Cortex of kidney (tissue), 1 donor: ENCODE measurements at places on chromosomes 5 and 9.

- DNase-seq: no peak
Observed at GRCh38 chr5:37774912-37775483, 64.8 kb downstream of the GDNF start.

- no peak for DNase-seq
Observed at GRCh38 chr5:180020176-180020575, 51.4 kb downstream of the RNF130 start.

DNA sequence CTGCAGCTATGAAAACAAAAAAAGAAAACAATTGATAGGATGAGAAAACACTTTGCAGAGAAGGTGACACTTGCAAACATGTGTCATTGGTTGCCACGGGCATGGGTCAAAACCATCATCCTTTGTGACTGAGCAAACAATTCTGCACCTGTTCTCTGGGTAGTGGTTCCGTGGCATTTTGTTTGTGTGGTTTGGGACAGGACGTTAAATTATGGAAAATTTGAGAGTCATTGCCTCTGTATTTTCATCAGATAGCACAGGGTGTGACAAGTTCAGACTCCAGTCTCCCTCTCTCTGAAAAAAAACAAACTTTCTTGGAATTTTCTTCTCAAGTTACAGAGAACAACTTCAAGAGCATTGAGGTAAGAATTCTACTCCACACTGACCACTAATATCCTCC lies 113.4 kb upstream of the HMHB1 start:
- no peak for DNase-seq

DNA sequence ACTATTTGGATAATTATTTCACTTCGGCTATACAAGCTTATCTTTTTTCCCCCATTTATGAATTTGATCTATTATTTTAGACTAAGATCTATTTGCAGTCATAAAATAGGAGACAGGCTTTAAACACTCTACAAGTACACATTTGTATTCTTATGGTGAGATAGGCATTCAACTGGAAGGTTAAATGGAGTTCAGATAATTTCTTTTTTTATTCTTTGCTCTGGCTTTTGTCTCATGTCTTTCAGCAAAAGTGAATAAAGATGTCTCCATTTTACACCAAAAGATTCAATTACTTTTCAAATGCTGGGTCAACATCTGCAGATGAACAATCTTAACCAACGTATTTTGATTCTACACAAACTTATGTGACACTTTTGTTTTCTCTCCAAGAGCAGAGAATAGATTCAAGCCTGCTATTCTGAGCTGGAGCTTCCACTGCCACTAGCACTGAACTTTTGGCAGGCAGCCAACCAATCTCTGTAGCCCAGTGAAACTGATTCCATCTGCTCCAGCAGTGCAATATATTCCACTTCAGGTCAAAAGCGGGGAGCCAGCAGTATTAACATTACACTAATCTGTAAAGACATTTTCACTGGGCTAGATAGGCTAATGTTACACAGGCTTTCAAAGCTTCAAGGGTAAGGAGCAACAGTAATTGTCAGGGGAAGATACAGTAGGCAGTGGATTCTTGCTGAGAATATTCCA lies 452.0 kb upstream of the ZNF608 start:
- DNase-seq: no peak

DNA sequence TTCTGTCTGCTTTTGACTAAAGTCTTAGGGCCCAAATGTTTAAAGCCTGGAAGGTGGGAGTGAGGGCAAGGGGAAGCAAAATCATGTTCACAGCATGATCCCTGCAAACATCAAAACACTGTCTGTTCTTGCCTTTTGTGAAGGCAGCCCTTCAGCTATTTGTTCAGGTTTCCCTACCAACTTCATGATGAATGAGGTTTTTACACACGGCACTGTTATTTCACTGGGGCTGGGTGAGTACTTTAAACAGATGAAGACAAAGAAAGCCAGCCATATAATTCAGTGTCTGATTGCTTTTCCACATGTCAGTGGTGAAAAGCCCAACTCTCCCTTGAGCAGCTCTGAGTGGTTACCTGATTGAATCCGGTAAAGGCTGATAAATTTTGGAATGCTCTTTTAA lies 224.7 kb upstream of the GRAMD2B start:
- no peak for DNase-seq

- no peak for DNase-seq
Observed at GRCh38 chr5:97547999-97548738, 365.1 kb upstream of the RIOK2 start.

DNA sequence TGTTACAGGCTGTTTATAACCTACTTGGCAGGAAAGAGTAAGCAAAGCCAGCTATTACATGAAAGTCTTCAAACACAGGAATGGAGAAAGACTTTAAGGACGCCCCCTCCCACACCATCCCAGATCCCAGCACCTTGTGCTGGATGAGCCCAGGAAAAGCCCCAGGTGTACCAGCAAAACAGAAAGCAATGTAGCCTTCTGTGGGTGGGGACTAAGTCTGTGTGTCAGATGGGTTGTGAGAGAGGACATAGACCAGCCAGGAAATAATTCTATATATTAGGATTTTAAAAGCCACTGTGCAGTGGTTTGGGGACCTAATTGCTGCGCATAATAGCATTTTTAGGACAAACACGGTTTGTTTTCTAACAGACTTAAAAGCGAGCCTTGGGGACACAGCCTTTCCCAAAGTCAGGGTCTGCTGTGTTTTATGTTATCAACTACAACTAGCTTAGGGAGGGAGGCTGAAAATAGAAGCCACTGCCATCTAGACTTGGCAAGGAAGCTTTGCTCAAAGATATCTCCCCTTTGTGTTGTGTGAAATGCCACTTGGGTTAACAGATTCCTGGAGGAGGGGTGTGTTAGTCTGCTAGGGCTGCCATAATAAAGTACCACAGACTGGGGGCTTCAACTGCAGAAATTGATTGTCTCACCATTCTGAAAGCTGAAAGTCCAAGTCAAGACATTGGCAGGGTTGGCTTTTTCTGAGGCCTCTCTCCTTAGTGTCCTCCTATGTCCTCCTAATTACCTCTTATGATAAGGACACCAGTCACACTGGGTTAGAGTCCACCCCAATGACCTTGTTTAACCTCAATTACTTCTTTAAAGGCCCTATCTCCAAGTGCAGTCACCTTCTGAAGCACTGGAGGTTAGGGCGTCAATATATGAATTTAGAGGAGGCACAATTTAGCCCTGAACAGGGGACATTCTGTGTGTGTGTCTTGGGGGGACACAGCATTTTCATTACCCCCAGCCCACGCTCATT lies 17.2 kb upstream of the UBE2QL1 start:
- no peak for DNase-seq

GRCh38 chr5:163789870-163790269 lies 284.5 kb downstream of the MAT2B start:
- no peak for DNase-seq

DNA sequence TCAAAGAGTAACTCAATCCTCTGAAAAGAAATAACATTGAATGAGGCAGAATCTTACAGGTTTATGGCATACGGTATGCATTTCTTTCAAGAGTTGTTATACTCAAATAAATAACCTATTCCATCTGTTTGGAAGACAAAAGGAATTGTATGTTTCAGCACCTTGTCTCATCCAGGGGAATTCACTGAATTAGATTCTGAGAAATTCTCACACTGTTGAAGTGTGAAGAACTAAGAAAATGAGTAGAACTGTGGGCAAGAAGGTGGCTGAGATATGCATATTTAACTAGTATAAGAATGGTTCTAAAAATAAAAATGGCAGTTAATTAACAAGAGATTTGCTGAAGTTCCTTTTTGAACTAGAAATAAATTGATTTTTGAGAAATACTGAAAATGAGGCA lies 279.3 kb upstream of the DAP start:
- DNase-seq: no peak

DNA sequence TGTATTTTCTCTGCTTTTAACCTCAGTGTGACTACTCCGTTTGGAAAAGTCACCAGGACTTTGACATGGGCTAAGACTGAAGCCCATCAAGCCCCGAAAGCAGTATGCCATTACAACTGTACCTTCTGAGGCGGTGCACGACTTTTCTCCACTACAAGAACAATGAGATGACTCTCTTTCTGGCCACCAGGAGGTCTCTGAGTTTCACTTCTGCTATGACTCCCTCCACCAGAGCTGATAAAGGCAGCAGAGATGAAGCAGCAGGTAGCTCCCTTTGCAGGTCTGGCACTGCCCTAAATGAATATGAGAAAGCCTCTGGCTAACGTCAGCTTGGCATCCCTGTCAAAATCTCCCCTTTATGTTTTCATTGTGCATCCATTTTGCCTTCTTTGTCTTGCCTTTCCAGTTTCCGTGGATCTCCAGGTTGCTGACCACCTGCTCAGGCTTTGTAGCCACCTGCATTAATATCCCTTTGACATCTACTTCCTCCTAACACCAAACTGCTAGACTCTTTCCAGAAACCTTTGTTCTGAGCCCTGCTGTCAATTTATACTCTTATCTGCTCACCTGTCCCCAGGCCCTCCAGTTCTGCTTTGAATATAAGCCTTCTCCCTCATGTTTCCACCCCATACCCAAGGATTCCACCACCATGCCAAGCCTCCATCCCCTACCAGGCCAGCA lies 221.7 kb downstream of the ZNF608 start:
- DNase-seq: no peak

DNA sequence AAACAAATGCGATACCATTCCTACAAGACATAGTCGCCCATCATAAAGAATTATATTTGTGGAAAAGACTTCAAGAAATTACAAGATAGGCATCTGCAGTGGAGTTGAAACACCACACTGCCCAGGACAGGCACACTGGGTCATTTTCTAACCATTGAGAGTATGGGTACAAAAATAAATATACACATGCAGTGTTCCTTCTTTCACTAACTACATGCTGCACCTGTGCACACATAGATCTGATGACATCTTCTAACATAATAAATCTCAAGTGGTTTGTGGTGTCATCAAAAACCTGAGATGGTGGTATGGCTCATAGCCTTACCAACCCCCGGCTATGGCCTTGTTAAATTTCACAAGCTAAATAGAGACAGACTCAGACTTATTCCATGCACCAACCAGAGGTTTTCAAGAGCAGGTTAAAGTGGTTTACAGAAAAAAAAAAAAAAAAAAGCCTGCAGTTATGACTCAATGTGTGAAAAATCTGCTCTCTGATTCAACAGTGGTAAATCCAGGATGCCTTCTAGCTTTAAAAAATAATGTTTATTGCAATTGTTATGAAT lies 12.4 kb upstream of the NFIB start:
- no peak for DNase-seq

- DNase-seq: no peak
Observed at GRCh38 chr9:128705051-128705965, 3.0 kb downstream of the PKN3 start.

DNA sequence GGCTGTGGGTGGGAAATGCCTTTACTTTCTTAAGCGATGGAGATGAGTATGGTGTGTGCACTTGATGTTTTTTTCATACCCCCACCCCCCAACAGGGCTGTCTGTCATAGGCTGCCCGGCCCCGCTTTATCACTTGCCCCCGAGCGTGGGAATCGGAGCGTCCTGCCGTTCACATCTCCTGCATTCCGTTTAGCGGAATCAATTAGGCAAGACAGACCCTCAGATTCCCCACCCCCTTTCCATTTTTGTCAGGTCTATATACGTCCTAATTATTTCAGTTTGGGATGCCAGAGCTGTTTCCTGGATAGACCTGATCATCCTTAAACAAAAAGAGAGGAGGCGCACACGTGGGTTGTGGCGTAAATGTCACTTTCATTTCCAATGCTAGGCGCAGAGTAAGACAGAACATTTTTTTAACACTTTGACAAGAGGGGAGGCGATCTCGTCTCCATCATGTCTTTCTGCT lies 217.2 kb downstream of the MEF2C start:
- DNase-seq: no peak

- no peak for DNase-seq
Observed at GRCh38 chr5:89524785-89525184, 641.8 kb upstream of the MEF2C start.

DNA sequence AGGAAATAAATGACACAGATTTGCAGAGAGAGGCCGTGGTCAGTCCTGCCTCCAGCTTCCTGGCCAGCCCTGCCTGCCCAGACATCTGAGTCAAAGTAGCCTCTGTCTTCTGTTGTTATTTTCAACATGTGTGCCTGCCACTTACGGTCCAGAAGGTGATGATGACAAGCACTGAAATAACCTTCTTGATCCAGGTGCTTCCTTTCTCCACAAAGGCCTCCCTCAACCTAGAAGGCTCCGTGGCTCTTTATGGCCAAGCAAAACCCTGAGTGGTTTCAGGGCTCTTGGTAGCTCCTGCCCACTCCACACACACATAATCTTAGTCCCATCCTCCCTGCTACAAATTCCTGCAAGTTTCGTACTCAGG lies 34.1 kb upstream of the SLC6A19 start:
- DNase-seq: no peak

DNA sequence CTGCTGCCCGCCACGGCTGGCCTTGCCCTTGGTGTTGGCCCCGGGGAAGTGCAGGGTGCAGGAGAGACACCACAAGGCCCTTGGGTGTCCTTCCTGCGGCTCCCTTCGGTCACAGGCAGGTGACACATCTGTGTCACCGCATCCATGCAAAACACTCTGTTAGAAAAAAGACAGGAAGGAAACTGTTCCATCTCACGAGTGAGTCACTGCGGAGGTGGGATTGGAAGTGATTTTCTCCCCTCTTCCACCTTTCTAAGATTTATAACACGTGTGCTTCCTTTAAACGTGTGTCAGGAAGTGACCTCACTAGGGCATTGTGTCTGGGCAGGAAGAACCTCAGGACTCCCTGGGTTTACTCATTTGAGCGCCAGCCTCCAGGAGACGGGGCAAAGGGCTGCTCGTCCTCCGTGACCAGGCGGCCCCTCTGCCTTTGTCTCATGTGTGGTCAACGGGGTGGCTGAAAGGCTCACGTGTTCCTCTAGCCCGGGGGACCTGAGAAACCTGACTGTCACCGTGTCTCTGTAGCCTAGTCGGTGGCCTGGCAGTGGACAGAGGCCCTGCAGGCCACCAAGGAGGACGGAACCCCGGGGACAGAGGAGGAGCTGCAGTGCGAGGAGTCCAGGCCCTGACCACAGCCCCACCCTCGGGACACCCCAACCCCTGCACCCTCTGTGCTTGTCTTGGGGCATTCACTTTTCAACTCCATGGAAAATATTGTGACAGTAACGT lies 4.9 kb upstream of the LCN1 start:
- no peak for DNase-seq

- DNase-seq: no peak
Observed at GRCh38 chr5:15799612-15800011, 299.6 kb downstream of the FBXL7 start.

DNA sequence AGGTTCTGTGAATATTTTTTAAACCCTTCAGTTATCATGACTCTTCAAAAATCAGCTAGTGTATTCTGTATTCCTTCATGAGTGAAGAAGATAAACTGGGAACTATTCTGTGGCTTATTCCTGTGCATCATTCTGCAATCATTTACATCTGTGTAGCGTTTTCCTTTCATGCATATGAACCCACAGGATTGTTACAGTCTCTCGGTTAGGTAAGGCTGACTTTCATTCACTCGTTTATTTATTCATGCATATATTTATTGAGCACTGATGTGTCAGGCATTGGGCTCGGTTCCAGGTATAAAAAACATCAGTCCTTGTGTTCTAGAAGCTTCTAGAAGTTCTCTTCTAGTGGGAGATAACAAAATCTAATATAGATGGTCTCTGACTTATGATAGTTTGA lies 318.4 kb downstream of the MAN2A1 start:
- no peak for DNase-seq

GRCh38 chr9:2072752-2073405 lies 57.7 kb downstream of the SMARCA2 start:
- no peak for DNase-seq
